Psoas muscle (tissue), 8 donors: ENCODE measurements at places on chromosomes 2 and 18. TPM values are rescaled to one million over a fixed set of nuclear protein-coding genes. Genes with fewer than 3 reads are reported as not detected.

GRCh38 chr18:58269931-58270330, 225.9 kb downstream of the NEDD4L start:
- H3K4me3 ChIP-seq, result no peak overlapping the region
- DNase-seq, result no peak
- peaks cover 45% of the 10 kb centered on the region for H3K4me1 ChIP-seq

DNA sequence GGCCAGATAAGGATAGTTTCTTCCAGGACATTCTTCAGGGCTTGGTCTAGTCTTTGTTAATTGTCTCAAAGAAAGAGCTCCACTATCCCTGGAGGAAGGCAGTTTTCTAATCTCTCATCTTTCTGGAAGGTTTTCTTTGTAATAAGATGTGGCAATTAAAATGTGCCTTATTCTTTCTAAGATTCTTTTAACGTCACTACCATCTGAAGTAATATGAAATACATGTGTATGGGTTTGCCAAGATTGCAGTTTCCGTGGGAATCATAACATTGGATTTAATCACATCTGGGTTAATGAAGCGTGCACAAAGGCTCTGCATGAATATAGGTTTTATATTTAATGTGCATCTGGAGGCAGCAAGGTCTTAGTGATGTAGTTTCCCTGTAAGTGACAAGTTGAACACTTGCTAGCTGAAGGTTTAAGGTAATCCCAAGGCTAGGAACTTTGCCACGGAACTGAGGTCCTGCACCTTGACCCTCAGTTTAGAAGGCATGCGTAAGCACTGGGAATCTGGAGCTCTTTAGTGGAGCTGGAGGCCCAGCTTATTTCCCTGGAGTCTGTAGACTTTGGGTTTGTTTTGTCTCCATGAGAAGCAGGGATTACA, 25.7 kb downstream of the DIS3L2 start:
- no peak for DNase-seq
- peaks cover 8% of the 10 kb centered on the region for H3K4me1 ChIP-seq
- no peaks in the 10 kb centered on the region for H3K27me3 ChIP-seq
- no peaks in the 10 kb centered on the region for H3K36me3 ChIP-seq
- no peak overlapping the region for H3K27ac ChIP-seq

DGKD gene
- total RNA-seq, result 173 TPM

DNA sequence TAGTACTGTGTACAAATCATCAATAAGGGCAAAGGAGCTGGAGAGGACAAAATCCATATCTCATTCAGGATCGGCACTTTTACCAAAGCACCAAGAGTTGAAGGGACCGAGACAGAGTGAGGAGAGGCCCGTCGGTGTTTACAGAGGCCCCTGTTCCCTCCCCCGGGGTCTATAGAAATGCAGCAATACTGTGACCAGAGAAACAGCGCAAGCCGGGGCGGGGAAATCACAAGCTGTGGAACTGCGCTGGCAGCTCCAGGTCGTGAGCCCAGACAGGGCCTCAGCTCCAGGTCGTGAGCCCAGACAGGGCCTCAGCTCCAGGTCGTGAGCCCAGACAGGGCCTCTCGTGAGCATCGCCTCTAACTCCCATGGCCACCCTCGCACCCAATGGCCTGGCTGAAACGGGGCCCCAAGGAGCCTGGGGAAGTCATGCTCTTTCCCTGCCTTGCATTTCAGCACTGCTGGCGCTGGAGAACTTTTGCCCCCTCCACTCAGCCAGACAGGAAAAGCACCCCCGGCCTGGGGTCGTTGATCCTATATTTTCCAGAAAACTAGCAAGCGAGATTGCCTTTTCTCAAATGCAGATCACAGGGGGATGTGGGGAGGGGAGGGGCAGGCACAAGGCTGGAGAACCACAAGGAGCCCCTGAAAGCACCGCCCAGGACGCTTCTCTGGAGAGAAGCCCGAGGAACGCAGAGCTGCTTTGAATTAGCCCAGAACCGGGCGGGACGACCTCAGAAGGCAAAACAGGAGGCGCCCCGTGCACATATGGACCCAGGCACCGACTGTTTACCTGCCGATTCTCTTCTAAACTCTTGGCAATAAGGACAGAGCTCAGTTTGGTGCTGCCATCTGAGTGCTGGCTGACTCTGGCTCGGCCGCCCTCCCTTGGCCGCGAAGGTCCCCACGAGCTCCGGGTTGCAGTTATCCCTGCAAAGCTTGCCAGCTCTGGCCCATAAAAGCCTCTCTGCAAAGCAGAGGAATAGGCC, 223.7 kb downstream of the ACKR3 start:
- no peaks in the 10 kb centered on the region for H3K27me3 ChIP-seq
- no peak overlapping the region for H3K4me3 ChIP-seq
- DNase-seq, result no peak
- no peaks in the 10 kb centered on the region for H3K36me3 ChIP-seq
- H3K27ac ChIP-seq, result no peak overlapping the region
- H3K4me1 ChIP-seq, result no peaks in the 10 kb centered on the region

C2orf15 gene
- not detected for total RNA-seq

- H3K4me3 ChIP-seq, result no peak overlapping the region
- no peak for DNase-seq
- H3K27me3 ChIP-seq, result no peaks in the 10 kb centered on the region
- H3K27ac ChIP-seq, result no peak overlapping the region
- no peaks in the 10 kb centered on the region for H3K36me3 ChIP-seq
- no peaks in the 10 kb centered on the region for H3K4me1 ChIP-seq
Observed at GRCh38 chr18:77524909-77525308, 275.3 kb downstream of the GALR1 start.
